ENCODE measurements at places on chromosomes 13 and 19.

DNA sequence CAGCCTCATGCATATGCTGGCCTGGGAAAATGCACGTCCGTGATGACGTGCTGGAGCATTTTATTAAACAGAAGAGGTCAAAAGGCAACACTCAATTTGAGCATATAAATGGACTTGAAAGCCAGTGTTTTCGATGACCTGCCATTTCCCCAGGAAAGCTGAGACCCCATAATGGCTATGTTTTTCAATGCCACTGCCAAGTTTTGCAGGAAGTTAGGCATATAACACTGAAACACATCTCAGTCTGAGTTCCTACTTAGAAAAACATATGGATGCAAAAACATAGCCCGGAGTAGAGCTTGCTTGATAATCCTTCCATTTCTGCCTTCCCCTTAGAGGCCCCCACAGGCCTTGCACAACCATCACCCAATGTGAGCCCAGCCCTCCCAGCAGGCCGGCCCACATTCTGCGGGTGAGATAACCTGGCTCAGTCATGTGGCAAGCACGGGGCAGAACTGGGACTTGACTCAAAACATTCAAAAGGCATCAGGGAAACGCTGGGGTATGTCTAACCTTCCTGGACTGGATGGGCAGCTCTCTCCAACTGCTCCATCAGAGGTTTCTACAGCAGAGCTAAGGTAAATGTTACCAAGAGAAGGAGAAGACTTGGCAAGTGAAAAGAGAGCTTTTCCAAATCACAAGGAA, 24.9 kb downstream of the EPS15L1 start:
- no peak for DNase-seq

GRCh38 chr13:88153353-88153752, 482.2 kb downstream of the SLITRK5 start:
- DNase-seq, result no peak

GRCh38 chr19:44112802-44113137, 429 bp upstream of the ZNF225 start:
- DNase-seq, result no peak

GRCh38 chr13:34422956-34423355, 519.1 kb upstream of the NBEA start:
- DNase-seq, result no peak

DNA sequence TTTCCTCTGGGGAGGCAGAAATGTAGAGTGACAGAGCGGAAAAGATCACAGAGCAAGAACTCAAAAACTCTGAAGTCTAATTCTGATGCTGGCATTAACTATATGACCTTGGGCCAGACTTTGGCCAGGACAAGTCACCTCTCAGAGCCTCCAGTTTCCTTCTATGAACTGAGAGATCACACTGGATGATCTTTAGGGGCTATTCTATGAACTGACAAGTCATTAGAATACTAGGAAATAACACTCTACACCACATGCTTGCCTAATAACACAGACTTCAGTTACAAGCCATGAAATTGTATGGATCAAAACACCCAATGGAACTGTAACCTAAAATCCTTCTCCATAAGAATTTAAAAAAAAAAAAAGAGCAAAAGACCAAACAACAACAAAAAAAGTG, 16.9 kb downstream of the SLC25A30 start:
- DNase-seq, result no peak

DNA sequence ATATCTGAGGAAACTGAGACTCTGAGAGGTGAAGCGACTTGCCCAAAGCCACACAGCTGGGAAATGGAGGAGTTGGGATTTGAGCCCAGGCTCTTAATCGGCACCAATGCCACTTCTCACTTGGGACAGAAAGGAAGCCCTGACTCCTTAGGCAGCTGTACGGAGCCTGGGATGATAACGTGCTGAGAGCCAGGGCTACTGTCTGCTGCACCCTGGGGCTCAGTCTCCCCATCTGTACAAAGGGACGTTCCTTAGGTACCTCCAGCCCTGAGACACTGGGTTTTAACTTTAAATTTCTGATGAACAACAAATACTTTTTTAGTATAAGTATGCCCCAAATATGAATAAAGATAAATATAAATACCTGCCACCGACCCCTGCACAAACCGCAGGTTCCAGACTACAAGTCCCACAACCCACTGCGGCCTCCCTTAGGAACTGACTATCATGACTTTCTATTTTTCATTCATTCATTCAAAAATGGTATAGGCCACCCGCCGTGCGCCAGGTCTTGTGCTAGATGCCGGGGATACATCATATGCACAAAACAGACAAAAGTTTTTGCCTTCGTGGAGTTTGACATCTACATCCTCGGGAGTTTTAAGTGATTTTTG, 776 bp upstream of the NCLN start:
- DNase-seq, result peak; percentile 31

DNA sequence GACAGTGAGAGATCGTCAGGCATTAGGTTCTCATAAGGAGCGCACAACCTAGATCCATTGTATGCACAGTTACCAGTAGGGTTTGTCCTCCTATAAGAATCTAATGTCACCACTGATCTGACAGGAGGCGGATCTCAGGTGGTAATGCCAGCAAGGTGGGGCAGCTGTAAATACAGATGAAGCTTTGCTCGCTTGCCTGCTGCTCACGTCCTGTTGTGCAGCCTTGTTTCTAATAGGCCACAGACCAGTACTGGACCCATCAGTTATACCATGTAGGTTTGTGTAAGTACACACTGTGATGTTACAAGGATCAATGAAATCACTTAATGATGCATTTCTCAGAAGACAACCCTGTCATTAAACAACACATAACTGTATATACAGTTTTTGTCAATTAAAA, 23.5 kb downstream of the VWA8 start:
- DNase-seq, result no peak

GRCh38 chr13:53783471-53783870, 754.9 kb downstream of the OLFM4 start:
- DNase-seq, result peak; percentile 23

DNA sequence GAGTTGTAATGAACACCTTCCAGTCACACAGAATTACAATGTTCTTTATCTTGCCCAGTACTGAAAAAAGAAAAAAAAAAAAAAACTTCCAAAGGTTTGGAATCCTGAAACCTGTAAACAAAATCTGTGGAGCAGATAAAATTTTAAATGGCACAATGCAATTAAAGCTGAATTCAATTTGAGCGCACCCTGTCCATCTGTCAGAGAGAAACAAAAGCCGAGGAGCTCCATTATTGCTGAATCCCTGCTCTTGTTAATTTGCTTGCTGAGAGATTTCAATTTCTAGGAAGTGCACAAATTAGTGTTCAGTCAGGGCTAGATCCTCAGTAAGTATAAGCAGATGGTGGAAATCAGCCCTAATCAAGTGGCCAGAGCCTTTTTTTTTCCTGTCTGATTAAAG, 65.2 kb downstream of the DACH1 start:
- no peak for DNase-seq

DNA sequence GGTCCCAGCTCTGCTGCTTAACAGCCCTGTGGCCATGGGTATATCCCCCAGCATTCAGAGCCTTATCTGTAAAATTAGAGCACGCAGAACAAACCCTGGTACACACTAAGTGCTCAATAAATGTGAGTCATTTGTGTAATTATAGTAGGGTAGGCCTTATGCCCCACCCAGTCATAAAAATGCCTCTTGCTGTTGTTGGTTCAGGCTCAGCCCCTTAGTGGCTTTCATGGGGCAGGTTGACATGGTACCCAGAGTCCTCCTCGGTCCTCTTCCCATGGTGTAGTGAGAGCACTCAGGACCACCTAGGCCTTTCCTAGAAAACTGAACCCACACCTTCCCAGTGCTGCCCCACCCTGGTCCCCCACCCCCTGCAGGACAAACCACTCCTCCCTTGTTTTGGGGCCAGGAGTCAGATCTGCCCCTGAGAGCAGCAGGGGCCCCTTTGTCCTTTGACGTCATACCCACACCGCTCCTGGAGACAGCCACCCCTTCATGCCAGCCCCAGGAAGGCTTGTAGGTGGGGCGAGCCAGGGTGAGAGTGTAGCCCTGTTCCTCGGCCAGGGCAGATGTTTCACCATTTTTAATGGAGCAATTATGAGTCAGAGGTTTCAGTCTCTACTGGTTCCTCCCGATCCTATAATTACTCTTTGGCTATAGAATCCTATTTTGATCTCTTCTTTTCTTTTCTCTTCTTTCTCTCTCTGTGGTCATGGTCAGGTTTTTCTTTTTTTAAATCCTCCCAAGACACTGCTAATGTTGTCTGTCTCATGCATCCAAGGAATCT, 36.8 kb downstream of the ACTN4 start:
- DNase-seq, result no peak

GRCh38 chr19:7817801-7818200, 12.2 kb upstream of the EVI5L start:
- DNase-seq, result no peak

GRCh38 chr19:11581740-11582139, 4.3 kb upstream of the ACP5 start:
- DNase-seq, result no peak

DNA sequence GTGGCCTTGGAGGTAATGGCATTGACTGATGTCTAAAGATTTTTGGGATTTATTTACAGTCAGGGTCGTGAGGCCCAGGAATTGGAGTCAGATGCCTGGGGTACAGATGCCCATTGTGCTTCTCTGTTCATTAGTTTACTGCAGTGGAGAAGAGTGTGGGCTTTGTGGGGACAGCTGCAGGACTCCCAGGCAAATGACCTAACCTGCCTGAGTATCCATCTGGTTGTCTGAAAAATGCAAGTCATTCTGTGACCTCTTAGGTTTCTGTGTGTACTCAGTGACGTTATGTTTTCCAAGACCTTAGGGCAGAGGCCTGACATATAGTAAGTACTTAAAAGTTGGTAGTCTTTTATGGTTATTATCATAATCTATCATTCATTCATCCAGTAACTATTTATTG, 60.5 kb downstream of the SPATA13 start:
- no peak for DNase-seq

DNA sequence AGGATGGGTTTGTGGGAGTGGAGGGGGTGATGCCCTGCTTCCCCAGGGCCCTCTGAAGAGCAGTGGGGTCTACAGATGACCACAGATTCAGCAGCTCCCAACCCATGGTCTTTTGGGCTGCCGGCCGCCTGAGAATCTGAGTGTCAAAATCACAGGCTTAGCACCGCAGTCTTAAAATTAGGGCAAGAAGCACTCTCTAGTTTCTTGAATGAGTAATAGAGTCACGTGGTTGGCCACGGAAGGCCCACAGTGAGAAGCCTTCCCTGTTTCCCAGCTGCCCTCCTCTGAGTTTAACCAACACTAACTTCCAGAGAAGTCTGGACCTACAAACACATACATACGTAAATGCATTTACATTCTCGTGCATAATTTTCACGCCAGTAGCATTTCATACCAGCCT, 5.2 kb downstream of the PRMT1 start:
- DNase-seq, result no peak
